ENCODE measurements at places on chromosomes 2 and 18.

DNA sequence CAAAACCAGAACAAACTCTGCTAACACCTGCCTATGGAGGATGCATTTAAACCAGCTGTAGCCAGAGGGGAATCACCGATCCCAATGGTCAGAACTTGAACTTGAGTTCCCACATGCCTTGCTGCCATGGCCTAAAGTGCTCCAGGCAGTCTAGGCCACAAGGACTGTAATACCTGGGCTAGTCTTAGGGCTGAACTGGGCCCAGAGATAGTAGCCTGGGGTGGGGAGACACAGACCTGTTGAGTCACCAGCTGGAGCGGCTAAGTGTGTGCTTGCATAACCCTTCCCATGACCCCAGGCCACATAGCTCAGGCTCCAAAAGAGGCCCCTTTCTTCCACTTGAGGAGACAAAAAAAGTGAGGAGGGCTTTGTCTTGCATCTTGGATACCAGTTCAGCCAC is 515.0 kb upstream of the DDX18 start:
- no peak for DNase-seq

GRCh38 chr2:237207646-237208045 is 122.0 kb downstream of the COPS8 start:
- DNase-seq: no peak

DNA sequence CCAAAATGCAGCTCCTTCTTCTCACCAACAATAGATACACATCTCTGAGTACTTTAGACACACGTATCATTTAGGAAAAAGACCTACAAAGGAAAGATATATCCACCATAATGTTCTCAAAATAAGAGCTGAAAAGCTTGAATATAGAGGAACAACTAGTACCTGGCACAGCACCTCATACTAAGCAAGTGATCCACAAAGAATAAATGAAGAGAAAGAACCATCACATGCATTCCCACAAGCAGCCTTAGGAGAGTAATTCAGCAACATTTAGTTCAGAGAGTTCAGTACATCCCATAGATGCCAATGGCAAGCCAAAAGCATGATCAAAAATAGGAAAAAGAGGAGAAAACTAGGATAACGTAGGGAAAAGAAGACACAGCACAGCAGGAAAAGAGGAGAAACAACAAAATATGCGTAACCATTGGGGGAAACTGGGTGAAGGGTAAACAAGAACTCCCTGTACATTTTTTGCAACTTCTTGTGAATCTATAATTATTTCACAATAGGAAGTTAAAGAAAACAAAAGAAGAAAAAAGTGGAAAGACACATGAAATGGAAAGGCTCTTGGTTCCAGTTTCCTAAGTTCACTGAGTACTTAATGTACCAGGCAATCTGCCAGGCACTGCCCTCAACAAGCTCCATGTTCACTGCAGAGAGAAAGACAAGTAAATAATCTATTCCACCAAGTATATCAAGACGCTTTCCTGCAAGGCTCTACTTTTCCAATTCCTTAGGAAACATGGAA is 22.3 kb downstream of the CLASP1 start:
- peak; percentile 30 for DNase-seq

GRCh38 chr2:2570360-2570759 is 239.3 kb upstream of the MYT1L start:
- no peak for DNase-seq

GRCh38 chr2:69306393-69306821 is 80.6 kb downstream of the GFPT1 start:
- DNase-seq: no peak

- no peak for DNase-seq
Observed at GRCh38 chr2:19801367-19802080, 100.3 kb downstream of the TTC32 start.

GRCh38 chr2:47907039-47907781 is 912 bp upstream of the FBXO11 start:
- no peak for DNase-seq
